ENCODE measurements at places on chromosomes 2 and 18.

DNA sequence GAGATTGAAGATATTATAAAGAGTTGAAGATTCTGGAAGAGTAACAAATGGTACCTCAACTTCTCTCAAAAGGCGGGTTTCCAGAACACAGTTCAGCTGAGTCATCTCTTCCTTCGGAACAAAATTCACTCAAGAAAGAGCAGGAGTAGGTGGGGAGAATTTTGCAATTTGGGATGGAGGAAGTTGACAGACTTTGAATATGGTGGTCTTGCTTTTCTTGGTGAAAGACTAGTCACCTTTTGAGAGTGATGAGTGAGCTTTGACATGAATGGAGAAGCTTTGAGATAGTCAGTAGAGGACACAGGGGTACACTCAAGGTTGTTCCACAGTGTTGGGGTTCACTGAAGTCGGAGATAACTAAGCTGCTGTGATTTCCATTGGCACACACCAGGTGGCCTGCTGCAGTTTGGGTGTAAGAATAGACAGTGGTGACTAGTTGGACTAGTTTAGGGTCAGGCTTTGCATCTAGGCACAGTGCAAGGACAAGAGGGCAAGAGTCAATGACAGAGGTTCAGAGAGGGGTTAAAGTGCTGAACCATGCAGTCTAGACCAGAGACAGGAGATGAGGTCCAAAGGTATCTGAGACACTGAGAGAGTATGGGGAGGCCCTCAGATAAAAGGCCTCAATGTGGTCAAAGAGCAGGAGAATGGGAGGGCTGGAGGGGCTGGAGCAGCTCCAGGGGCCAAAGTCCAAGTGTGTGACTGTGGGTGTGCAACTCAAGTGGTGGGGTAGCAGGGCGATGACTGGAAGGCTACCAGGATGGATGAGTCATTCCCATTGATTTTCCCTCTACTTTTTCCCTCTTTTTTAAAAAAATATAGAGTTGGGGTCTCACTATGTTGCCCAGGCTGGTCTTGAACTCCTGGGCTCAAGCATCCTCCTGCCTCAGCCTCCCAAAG, 7.7 kb downstream of the CCL20 start:
- no peak for DNase-seq

DNA sequence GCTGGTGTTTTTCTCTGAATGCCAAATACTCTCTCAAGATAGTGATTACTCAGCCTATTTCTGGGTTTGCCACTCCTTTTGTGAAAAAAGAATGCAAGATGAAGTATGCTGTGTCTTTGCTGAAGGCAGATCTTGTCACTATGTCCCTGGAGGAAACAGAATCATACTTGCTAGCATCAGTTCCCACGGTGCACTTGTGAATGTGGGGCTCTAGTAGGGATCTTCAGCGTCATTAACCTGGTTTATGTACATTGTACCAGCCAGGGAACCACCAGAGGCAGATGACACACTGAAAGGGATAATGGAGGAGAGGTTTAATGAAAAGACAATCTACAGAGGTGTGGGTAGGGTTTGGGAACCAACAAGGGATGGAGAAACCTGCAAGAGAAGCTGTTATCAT, 131.0 kb upstream of the CXCR4 start:
- no peak for DNase-seq

DNA sequence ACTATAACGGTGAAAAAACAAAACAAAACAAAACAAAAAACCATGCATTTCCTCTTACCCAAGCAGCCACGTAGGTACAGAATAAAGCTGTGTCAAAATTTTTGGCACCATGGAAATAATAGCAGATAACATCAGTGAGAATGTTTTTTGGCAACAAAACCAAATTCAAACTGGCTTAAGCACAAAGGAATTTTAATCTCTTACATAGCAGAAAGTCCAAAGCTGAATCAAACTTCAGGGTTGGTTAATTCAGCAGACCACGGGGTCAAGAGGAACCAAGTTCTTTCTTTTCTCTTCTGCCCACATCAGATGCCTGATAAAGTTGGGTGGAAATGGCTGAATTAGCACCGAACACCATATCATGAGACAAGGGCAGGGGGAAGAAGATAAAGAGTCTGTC, 129.5 kb downstream of the PAX3 start:
- DNase-seq: no peak

GRCh38 chr2:12534646-12535263, 182.0 kb upstream of the TRIB2 start:
- no peak for DNase-seq

DNA sequence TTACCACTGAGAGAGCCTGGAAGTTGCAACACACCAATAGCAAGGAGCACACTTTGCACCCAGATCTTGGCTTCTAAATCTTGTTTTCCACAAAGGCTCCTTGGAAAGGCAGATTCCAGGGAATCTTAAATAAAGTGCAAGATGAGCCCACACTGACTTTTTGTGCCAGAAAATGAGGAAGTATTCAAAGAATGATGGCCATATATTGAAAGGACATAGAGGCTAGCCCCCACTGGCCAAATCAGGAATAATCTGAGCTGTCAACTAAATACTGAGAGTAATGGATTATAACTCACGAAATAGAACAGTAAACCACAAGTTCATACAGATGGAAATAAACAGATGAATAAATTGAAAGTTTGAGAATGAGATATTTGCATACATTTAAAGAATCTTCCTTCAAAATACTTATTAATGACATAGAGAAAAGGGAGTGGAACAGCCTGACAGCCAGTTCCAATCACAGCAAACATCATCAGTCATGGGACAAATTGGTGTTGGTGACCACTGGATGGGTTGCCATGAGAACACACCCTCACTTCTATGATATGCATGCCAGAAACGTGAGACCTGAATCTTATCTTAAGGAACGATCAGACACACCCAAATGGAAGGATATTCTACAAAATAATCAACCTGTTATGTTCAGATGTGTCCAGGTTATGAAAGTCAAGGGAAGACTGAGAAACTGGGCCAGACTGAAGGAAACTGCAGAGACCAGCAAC, 12.2 kb upstream of the ACKR3 start:
- DNase-seq: no peak

GRCh38 chr2:240134956-240135520, 1.1 kb downstream of the COPS9 start:
- DNase-seq: no peak

DNA sequence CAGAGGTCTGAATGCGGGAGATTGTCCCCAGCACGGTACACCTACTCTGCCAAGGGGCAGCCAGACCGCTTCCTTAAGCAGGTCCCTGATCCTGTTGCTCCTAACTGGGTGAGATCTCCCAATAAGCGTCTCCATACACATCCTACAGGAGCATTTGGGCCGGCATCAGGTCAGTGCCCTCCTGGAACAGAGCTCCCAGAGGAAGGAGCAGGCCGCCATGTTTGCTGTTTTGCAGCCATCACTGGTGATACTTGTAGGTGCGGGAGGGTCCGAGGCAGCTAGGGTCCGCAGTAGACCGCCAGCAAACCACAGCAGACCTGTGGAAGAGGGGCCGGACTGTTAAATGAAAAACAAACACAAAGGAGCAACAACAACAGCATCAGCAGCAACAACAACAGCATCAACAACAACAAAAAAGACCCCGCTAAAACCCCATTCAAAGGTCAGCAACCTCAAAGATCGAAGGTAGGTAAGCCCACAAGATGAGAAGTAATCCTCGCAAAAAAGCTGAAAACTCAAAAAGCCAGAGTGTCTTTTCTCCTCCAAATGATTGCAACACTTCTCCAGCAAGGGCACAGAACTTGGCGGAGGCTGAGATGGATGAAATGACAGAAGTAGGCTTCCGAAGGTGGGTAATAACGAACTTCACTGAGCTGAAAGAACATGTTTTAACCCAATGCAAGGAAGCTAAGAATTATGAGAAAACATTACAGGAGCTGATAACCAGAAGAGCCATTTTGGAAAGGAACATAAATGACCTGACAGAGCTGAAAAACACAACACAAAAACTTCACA, 79.0 kb upstream of the CDH7 start:
- no peak for DNase-seq

GRCh38 chr2:10424916-10425505, 23.1 kb downstream of the ODC1 start:
- DNase-seq: no peak

DNA sequence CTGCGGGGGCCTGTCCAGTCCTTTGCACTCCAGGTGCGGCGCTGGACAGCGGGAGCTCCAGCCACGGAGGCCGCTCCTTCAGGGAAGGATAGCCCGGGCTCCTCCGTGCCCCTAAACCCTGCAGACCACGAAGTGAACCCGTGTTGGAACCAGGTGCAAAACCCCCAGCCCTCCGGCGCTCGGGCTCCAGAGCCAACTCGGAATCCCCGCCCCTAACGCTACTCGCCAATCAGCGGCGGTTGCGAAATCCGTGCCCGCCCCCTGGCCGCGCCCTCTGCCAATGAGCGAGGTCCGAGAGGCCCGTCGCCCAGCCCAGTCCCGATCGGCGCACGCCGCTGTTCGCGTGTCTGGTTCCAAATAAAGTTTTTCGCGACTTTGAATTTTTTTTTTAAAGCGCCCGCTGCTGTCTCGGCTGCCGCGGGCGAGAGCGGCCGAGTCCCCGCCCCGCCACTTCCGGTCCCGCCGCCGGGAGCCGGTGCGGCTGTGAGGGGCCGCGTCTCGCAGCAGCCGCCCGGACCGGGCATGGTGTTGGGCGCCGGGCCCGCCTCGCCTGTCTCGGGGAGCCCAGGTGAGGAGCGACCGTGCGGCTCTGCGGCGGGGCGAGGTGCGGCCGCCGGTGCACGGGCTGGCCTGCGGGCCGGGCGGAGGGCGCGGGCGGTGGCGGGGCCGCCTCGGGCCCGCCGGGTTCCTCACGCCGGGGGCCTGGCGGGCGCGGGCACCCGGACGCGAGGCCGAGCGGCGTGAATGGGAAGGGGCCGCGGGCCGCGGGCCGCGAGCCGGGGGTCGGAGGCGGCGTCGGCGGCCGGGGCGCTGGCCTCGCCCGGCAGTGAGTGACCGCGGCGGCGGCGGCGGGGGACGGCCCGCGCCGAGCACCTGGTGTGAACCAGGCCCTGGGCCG, at the start of gene UBE2F:
Gene UBE2F, plus strand, starts transcription at position 450 of the 898 bp plus-strand sequence. CDS start 6,094 bp downstream, outside the sequence.
- DNase-seq: peak; percentile 84

DNA sequence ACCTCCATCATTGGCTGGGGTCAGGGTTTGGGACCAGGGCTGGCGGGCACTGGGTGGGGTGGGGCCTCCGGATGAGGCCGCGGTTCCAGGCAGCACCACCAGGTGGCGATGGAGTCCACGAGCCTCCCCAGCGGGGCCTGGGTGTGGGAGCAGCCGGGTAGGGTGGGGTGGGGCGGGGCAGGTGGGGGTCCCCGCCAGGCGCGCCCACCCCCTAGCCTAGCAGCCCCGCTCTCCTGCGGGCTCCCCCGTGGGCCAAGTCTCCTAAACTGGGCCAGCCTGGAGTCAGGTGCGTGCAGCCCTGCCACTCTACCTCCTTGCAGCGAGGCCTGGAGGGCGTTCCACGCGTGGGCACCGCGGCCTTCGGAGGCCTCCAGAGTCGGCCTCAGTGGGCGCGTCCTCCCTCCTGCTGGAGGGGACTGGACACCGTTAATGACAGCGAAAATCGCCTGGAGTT, 187.5 kb downstream of the TWIST2 start:
- no peak for DNase-seq

DNA sequence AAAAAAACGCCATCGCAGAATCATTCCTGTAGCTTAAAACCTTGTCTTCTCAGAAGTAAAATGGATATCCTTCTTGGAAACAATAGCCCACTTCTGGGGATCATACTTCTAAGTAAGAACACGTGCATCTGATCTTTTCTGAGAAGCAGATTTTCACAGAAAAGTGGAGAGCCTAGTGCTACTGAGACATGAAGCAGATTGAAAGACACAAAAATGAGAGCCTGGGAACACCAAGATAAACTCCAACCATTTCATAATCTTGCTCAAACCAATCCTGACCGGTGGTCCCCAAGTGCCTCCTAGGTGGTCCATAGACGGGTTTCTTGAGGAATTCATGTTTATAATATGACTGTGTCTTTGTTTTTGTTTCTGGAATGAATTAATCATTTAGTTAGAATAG, 191.2 kb downstream of the IRS1 start:
- DNase-seq: no peak

DNA sequence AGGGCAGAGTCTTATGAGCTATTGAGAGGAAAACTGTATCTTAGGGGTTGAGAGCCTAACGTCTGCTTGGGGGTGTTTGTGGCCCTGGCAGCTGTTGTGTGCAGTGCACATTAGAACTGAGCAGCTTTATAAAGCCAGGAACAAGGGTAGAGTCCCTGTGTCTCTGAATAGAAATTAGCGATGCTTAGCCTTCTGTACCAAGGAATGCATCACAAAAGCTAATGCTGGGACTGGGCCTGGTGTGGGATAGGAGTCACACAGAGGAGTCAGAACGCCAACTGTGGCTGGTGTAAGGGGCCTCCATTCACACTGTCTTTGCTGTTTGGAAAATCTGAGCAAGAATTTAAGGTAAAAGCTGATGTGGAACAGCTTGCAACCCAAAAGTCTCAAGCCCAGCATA, 283.2 kb downstream of the SOX11 start:
- DNase-seq: no peak

DNA sequence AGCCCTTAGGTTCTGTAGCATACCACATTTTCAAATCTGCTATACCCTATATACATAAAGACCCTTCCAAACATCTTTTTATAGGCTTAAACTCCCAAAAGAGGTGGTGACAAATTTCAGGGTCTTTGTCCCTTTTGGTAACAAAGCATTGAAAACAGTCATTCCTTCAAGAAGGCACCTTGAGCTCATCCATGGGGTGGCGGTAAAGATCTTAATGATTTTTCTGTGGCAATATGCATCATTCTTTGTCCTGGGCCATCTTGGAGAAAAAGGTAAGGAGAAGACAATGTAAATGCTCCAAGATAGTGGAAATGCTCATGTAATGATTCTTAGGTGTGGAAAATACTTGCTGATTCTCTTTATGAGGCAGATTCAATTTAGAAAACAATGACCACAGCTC, 890.5 kb downstream of the CNTNAP5 start:
- DNase-seq: no peak

DNA sequence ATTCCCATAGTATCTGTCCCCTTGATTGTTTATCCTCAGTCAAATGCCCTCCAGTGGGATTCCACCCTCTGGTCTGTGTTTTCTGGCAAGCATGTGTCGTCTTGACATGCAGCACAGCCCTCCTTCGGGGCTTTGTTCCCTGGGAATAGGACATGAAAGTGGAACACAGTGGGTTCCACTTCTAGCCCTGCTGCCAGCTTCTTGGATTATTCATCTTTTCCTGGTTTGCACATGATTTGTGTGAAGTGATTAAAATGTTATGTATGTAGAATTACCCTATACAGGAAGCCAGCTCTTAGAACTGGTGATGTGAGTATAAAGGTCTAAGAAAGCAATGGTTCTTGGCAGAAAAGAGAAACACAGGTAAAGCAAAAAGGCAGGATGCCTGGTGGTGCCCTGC, 142.3 kb downstream of the TANC1 start:
- no peak for DNase-seq

DNA sequence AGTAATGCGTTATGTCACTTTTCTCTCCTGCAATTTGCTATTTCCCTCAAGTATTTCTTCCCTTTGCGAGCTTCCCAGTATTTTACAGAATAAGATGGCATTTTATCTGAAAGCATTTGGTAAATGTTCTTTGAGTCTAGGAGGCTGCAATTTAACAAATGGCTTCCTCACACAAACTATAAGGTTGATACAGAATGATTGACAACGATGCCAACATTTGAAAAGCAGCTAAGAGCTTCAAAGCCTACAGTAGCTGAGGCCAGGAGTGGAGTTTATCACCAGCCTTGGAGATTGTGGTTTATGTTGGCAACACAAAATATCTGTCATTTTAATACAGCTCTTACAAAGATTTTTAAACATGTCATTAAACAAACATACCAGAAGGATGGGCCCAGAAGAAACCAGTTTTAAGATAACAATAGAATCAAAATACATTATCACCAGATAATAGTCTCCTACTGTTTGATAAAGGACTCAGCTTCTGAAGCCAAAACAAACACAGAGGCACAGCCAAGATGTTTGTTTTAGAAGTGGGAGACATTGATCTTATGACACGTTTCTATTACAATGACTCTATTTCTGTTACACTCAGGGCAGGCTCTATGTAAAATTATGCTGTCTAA, 711.4 kb upstream of the ACVR2A start:
- DNase-seq: no peak
